ENCODE measurements at places on chromosomes 7 and 10.

DNA sequence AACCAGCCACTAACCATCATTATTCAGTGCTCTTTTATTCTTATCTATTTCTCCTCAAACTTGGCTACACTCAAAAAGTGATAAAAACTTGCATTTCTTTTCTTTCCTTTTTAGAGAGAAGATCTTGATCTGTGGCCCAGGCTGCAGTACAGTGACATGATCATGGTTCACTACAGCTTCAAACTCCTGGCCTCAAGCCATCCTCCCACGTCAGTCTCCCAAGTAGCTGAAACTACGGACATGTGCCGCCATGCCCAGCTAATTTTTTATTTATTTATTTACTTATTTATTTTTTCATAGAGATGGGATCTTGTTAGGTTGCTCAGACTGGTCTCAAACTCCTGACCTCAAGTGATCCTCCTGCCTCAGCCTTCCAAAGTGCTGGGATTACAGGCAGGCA is 24.6 kb upstream of the TMEM248 start:
- no peak for DNase-seq

- DNase-seq = no peak
These were observed 246.7 kb downstream of the ETV1 start for GRCh38 chr7:13742811-13743210.

DNA sequence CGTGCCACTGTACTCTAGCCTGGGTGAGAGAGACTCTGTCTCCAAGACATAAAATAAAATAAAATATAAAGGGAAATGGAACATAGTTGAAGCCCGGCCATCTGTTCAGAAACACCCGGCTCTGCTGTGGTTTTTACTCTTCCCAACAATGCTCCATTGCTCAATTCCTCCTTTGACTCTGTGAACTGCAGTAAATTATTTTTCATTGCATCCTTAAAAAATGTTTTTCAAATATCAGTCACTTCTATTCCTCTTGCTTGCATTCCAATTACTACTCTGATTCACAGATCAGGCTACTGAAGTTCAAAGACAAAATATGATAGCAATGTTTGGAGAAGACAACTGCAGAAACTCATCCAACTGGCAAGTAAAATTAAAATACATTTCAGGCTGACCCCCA is 983.0 kb downstream of the SORCS1 start:
- DNase-seq = no peak

- DNase-seq = no peak
These were observed 10.7 kb downstream of the SUV39H2 start for GRCh38 chr10:14889318-14889717.

DNA sequence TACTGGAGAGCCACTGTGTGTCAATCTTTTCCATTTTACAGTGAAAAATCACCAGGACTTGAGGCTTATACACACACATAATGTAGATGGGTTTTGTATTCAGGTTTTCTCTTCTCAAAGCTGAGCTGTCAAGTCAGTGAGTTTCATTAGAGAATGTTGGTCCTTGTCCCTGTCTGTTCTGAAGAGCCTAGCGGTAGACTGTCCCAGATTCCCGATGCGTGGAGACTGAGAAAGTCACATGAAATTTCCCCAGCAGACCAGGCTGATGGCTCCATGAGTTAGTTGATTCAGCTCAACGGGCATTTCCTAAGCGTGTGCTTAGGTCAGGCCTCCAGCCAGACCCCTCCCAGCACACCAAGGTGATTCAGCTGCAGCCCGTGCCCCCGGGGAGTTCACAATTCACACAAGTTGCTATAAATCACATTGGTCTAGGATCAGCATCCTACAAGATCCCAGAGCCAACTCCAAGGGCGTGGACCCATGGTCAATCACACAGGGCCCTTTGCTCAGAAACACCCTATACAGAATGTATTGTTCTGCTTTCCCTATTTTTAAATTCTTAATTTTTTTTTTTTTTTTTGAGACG is 17.2 kb downstream of the CHST15 start:
- DNase-seq = no peak

DNA sequence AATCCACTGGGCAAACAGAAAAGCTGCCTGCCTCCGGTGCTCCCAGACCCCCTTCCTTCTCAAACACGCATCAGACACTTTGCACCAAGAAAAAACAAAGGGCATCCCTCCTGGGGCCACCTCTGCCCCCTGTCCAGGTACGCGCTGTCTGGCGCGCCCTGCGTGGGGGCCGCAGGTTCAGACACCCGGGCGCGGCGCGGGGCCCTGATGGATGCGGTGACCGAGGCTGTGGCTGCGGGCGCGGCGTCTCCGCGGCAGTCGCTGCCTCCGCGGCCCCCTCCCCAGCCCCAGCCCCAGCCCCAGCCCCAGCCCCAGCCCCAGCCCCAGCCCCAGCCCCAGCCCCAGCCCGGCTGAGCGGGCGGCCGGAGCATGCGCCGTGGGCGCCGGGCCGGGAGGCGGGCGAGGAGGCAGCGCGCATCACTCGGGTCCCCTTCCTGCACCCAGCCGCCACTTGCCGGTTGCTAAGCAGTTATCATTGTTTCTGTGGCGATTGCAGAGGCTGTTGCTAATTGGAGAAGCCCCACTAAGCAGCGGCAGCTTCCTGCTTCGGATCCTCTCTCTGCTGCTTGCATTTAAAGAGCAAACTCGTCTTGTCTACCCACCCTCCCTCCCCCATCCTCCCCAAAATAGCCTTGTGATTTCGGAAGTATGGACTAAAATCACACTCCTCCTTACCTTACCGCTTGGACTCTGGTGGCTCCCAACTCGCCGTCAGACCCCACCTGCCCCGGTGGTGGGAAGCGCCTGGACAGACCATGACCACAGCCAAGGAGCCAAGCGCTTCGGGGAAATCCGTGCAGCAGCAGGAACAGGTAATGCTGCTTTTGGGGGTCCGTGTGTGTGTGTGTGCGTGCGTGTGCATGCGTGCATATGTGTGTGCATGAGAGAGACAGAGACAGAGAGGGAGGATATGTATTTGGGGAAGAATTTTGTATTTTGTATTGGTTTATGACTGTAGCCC is 252.8 kb downstream of the DPP6 start:
- no peak for DNase-seq

GRCh38 chr7:135239263-135239662 is 5.6 kb downstream of the STRA8 start:
- no peak for DNase-seq

All from activated CD8-positive, alpha-beta memory T cell treated with anti-CD3 and anti-CD28 coated beads for 1 hour (primary cell).